ENCODE measurements at places on chromosomes 1 and 21.
A peak's percentile ranks its signal among the peaks of the same experiment; 100 is the strongest.

DNA sequence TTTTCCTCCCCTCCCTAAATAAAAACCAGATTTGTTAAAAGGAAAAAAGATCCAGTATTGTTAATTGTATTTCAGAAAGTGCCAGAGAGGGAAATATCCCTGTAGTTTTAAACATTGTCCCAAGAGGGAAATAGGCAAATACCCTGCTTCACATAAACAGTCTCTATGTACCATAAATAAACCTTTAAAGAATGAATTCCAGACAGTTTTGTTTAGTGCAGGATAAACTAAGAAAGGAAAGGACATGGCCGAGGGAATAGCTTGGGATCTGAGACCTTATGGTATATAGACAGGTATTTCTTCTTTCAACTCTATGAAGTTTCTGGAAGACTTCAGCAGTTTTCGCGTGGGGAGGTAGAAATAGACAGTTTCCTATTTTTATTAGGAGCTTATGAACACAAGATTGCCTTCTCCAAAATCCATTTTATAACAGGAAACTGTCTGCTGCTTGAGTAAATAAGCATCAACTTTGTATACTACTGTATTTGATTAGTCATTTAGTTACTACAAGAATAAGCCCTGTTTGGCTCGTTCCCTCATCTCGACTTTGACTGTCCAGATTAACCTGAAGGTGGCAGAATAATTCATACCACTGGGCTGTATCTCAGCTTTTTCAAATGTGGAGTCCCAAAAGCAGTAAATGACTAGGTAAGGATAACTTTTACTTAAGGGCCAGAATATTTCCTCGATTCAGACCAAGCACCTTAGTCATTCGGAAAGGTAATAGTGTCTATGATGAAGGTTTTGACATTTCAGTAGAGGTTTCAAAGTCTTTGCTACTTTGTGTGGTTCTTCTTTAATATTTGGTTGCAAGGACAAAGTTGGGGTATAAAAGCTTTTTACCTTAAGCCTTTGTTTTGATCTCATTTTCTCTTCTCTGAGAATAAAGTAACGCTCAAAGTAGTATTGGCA is 177.5 kb downstream of the VPS13D start:
- DNase-seq: peak; percentile 45

DNA sequence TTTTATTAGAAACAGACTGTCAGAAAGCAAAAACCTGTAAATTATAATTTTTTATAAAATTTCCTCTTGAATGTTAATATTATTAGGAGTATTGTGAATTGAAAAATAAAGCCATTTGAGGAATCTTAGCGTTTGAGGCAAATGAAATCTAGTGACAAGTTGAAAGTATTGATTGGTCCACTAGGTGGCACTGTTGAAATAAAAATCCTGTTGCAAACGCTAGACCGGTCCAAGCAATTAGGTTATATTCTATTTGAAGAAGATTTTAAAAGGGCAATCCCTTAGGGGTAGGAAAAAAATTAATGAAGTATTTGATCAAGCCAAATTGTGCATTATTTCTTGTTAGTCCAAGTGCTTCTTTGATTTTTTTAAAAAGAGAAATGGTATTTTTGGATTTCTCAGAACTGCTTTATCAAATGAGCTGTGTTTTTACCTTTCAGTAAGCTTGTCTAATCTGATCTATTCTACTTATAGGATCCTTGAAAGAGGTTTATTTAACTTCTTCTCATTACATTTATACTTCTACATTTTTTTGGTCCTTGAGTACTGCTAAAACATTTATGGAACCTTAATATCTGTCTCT is 57.7 kb downstream of the ATG4C start:
- peak; percentile 59 for DNase-seq

- DNase-seq: peak; percentile 50
Measured at GRCh38 chr1:245411245-245412036, 256.7 kb downstream of the KIF26B start.

- DNase-seq: peak; percentile 72
Measured at GRCh38 chr1:239909898-239910297, 181.8 kb upstream of the FMN2 start.

- DNase-seq: peak; percentile 74
Measured at GRCh38 chr1:62676611-62677356, 11.4 kb downstream of the DOCK7 start.

GRCh38 chr21:41322496-41323382 is 6.1 kb downstream of the FAM3B start:
- no peak for DNase-seq

DNA sequence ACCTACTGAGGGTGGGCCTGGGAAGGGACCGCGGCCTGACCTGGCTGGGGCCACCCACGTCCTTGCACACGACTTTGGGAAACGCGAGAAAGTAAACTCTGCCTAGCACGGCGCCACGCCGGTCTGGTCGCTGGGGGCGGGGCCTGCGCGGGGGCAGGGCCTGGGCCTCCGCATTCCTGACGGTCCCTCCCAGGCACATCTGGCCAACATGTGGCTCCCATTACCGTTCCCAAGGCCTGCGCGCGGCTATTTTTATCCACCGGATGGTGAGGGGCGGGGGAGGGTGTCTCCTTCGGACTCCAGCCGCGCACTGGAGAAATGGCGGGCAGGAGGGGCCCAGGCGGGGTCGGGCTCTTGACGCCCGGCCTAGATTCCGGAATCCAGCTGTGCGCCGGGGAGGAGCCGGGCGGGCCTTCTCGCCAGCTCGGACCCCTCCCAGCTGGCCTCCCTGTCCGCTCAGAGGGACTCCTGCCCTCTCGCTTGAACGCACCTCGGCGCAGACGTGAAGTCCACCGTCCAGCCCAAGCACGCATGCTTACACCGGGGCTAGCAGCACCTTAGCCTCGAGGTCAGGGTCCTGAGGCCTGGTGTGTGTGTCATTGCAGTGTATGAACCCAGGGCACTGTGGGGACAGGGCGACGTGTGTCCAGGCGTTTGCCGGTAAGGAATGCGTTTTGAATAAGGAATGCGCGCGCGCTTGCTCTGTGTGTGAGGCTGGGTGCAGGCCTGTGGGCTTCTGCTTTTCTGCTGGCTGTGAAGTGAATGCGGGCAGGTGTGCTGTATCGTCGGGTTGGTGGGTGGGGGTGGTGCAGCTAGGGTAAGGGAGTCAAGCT is 2.1 kb downstream of the EVA1B start:
- peak; percentile 92 for DNase-seq

DNA sequence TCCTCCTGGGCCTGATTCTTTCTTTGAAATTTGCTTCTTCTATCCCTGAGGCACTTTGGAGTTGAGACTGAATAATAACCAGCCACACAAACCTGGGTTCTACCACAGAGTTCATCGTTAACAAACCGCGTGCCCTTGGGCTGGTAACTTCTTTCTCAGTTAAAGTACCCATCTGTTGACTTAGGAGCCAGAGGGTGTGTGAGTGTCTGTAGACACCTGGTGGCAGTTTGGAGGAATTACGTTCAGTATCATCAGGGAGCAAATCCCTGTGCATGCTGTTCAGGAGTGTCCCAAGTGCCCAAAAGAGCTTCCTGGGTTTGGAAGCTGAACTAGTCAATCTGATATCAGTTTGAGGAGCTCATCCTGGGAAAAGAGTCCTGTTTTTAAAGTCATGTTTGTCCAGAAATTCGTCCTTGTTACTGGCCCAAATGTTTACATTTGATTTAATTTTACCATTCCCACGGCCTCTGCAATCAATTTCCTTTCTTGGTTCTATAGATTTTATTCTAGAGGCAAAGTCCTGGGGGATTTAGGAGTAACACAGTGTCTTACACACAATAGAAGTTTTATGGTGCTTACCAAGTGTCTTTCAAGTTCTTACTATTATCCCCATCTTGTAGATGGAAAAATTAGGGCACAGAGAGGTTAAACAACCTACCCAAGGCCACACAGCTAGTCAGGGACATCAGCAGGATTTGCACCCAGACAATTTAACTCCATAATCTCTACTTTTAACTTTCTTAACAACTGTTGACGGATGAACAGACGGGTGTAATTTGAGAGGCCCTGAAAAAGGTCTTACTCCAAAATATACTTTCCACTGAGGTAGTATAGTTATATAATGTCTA is 26.7 kb upstream of the RPTN start:
- DNase-seq: peak; percentile 74

- DNase-seq: peak; percentile 92
Measured at GRCh38 chr1:205925736-205926135, 17.5 kb downstream of the SLC26A9 start.

DNA sequence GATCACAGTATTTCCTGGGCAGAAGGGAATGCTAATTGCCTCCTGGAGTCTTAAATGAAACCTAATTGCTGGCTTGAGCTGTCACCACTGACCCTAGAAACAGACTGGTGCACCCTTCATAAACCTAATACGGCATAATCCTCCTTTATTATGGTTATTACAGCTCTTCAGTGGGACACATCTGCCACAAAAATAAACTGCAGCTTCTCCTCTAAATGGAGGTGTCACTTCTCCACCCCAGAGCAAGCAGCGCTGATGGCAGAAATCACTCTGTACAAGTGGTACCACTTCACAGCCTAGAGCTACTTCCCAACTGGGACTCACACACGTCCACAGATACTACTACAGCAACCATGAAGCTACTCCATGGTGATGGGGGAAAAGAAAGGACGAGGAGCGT is 11.1 kb downstream of the PTPN14 start:
- no peak for DNase-seq

- DNase-seq: no peak
Measured at GRCh38 chr1:46194641-46195193, 3.5 kb downstream of the POMGNT1 start.

- no peak for DNase-seq
Measured at GRCh38 chr21:41398251-41398650, 27.8 kb upstream of the MX1 start.

- no peak for DNase-seq
Measured at GRCh38 chr1:70382682-70383081, 28.2 kb upstream of the ANKRD13C start.

- DNase-seq: no peak
Measured at GRCh38 chr1:231796141-231796540, 169.6 kb downstream of the DISC1 start.

DNA sequence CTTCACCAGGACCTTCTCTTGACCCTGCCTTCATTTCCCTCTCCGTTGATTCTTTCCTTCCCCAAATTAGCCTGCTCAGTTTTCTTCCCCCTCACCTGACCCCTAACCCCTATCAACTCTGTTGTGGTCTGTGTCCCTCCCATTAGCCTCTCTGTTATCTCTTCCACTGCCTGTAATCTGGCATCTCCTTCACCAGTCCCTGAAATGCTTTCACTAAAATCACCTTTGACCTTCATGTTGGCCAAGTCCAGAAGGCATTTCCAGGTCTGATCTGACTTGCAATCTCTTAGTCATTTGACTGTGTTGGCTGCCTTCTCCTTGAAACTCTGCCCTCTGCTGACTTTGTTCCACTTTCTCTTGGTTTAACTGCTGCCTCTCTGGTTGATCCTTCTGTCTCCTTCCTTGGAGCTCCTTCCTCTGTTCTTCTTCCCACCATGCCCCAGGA is 28.2 kb downstream of the ATP8B2 start:
- DNase-seq: peak; percentile 64

GRCh38 chr1:39643705-39644104 is 4.3 kb upstream of the HEYL start:
- no peak for DNase-seq

GRCh38 chr1:107877092-107877491 is 87.9 kb downstream of the VAV3 start:
- peak; percentile 9 for DNase-seq

DNA sequence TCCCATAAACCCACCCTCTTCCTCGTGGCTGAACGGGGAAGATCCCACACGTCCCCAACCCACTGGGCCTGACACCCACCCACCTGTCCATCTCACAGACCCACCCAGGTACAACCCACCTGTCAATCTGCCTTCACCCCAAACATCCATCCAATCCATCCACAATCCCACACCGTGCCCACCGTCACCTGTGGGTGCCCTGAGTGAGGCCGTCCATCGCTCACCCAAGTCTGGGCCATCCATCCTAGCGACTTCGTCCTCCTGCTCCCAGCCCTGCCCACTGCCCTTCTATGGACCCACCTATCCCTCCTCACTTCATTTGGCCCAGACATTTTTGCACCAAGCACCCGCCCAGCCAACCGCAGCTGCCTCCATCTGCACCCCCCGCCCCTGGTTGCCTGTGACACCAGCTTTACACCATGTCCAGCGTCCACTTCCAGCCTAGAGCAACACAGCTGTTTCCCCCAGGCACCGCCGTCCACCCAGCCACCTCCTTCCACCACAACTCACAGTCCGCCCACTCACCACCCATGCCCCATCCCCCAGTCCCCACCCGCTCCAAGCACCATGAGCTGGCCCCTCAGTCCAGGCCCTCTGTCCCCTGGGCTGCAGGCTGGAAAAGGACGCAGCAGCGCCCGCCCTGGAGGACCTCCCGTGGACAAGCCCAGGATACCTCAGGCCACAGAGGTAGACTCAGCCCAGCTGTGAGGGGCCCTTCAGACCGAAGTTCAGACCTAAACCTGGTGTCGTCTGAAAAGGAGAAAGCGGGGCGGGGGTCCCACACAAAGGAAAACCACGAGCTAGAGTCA is 7.7 kb downstream of the TTLL10 start:
- DNase-seq: no peak

All from EL (cell line).